Naive B cell (primary cell): ENCODE measurements at places on chromosomes 7 and 10. TPM values are rescaled to one million over a fixed set of nuclear protein-coding genes. Genes with fewer than 3 reads are reported as not detected.

DNA sequence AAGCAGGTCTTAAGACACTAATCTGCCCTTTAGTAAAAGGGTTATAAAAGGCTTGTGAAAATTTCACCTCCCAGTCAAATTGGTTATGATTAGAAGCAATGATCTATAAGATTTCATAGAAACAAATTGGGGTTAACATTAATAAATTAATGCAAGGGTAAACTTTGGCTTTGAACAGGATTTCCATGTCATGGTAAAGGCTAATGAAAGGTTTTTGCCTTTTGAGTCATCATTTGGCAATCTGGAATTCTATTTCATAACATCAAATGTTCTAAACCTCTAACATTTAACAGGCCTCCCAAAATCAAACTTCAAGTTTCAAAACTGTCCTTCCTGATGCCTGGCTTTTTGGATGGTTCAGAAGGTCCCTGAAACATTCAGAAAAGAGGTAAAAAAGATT lies 62.4 kb downstream of the COA1 start:
- no peak for DNase-seq

GRCh38 chr10:53664282-53665019 lies 891.9 kb upstream of the MBL2 start:
- DNase-seq: no peak

DNA sequence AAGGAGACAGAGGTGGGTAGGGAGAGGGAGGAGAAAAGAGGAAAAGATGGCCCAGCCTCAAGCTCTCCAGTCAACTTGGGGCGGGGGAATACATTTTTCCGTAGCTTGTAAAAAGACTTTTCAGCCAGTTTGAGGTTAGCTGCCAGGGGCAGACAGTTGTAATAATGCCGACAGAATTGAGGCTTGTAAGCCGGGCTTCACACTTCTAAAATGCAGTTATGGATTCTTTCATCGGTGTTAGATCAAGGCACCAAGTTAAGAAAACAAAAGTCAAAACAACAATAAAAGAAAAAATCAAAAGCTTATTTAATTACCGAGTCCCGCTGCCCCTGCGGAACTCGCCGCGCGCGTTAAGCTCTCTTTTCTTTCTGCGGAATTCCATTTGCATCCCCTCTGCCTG lies 448 bp upstream of the EVX1 start:
- DNase-seq: no peak

PLAU gene
- not detected for polyA plus RNA-seq

SLC29A4 gene
- polyA plus RNA-seq: not detected

TEX47 gene
- polyA plus RNA-seq: not detected

COL1A2 gene
- polyA plus RNA-seq: 0.41 TPM
